M059J (cell line): ENCODE measurements at places on chromosomes 1 and 21. TPM values are rescaled to one million over a fixed set of nuclear protein-coding genes. Genes with fewer than 3 reads are reported as not detected.

DNA sequence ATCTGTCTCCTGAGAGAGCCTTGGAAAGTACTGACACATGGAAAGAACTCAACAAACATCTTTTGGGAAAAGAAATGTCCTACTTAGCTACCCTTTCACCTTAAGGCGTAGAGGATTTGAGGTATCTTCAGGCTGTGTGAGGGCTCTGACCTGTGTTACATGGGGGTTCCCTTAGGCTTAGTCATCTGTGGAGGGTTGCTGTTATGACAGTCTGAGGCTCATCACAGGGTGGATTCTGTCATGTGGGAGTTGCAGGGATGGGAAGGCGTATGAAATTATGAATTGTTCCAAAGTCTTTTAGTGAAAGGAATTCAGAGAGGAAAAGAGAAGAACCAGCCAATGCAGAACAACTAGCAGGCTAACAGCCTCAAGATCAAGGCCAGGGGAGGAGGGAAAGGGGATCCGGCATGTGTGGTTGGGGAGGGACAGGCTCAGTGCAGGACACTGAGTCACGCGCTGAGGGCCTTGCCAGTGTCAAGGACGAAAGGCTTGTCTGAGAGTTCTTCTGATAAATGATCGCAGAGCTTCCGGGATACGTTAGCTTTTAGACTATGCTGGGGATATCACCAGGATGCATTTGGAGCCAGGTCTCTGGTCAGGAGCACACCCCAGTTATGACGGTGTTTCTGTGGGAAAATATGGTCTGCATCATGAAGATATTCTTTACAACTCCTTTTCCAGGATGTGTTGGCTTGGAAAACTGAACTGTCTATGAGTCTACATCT lies 24.6 kb upstream of the PLA2G2C start:
- DNase-seq: no peak

DNA sequence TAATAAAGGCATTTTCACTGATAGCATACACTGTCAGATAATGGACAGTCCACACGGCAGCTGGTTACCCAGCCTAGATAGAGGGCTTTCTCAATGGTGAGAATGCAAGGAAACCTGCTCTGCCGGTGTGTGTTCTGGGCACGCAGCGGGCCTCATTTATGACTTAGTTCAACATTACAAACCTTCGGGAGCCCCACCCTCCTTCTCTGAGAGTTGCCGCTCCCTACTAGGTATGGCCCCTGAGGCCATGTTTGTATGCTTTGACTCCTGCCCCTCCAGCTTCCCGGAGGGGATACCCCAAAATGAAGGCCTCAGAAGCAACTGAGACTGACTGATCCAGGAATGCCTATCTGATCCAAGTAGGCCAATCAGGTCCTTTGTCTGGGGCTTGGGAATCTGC lies 17.2 kb upstream of the FABP3 start:
- DNase-seq: no peak

The PODN gene
- not detected in 2 replicates for total RNA-seq

The OR2L5 gene
- not detected in 2 replicates for total RNA-seq

DNA sequence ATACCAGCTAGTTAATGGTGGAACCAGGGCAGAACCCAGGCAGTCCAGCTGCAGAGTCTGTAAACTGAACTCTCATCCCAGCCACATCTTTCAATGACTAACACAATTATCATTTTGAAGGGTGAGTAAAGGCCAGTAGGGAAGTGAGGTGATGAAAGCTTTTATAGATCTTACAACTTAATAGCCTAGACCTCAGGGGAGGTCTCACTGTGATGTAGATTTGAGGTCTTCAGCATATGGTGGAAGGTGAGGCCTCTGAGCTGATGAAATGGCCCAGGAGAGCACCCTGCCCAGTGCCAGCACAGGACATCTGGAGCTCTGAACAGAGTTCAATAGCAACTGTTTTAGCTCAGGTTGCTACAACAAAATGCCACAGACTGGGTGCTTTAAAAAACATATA lies 44.8 kb upstream of the POU2F1 start:
- DNase-seq: peak; percentile 77

DNA sequence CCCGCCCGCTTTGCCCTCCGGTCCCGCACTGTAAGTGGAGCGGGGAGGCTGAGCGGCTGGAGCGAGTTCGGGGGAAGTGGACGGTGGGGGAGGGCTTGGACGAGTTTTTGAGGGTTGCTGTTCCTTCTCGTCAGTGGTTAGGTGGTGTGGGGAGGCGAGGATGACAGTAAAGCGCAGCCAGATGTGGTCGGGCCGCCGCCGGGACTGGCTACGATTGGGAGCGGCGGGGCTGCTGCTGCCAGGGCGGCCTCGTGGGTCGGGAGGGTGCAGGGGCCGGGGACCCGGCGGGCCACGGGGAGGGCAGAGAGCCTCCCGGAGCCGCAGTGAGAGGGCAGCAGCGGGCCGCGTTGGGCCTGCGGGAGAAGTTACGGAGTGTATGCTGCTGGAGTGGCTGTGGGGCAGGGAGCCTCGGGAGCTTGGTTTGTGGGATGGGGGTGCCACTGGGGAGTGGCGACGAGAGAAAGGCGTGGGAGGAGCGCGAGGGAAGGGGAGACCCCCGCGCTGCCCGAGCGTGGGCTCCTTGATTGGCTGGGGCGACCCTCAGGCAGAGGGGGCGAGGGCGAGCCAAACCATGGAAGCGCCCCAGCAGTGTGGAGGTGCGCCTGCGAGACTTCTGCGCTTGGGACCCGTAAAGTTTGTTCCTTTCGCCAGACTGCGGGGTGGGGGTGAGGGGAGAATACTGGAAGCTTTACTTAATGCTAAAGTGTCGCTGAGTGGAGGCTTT lies 2.1 kb downstream of the ADGRL2 start:
- DNase-seq: peak; percentile 17

DNA sequence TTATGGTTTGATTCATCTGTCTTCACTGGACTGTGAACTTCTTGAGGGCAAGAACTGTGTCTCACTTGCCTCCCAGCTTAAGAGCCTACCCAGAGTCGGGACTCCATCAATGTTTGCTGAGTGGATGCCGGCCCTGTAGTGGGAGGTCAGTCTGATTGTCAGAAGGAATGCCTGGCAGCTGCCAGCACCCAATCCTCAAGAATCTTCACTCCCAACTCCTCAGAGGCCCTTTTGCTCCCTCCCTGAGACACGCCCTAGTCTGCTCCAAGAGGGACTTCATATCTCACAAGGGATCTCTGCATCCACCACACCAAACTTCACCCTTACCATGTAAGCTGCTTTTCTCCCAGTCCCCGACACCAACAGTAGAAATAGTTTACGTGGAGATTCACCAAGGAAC lies 15.2 kb upstream of the KDM4A start:
- DNase-seq: no peak

The INSRR gene
- total RNA-seq: not detected in 2 replicates

The NMNAT2 gene
- total RNA-seq: 8.2 and 25.2 TPM in 2 replicates

The ARMH1 gene
- total RNA-seq: 0.37 and 2.8 TPM in 2 replicates

The BTF3L4 gene
- 95.2 and 130 TPM in 2 replicates for total RNA-seq

The GSTM1 gene
- total RNA-seq: not detected in 2 replicates

- DNase-seq: no peak
Measured at GRCh38 chr1:30038134-30039025, 685.0 kb downstream of the MATN1 start.

DNA sequence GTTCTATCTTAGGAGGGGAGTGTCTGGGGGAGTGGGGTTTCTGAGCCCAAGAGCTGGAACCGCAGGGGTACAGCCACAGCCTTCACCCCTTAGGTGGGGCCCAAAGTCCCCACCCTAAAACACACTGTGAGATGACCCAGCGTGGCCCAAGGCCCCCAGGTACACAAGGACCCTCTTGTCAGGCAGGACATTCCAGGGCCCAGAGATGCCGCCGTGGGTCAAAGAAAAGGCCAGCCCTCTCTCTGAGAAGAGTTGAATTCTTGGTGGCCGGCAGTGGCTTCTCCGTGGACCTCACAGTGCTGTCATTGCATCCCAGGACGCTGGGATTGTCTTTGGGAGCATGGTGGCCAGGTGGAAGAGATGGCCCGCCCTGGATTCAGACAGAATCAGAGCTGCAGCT lies 176.3 kb upstream of the C1orf174 start:
- no peak for DNase-seq

DNA sequence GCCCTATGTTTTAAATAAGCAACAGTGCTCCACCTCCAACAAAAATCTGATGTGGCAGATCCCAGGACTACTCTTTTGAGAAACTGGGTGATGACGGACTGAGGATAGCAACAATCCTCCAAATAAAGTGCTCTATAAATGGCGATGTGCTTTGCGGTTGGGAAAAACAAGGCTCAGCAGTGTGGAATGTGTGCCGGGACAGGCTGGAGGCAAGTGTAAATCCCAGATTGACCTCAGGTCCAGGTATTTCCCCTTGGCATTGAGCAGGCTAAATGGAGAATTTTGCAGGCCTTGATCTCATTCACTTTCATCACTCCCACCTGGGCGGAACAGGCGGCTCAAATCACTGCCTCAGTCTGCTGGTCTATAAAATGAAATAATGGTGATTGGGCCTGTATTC lies 35.1 kb downstream of the LRRC42 start:
- no peak for DNase-seq

DNA sequence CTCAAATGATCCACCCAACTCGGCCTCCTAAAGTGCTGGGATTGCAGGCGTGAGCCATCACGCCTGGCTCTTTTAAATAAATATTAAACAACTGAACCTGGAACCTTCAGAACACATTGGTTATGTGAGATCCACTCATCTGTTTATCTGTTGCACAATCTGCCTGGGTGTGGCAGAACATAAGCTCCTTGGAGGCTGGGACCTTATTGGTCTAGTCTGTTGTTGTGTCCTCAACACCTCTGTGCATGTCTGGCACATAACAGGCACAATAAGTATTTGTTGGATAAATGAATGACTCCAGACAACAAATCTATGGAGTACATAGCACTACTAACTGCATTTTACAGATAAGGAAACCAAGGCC lies 4.1 kb upstream of the NBL1 start:
- DNase-seq: peak; percentile 19

DNA sequence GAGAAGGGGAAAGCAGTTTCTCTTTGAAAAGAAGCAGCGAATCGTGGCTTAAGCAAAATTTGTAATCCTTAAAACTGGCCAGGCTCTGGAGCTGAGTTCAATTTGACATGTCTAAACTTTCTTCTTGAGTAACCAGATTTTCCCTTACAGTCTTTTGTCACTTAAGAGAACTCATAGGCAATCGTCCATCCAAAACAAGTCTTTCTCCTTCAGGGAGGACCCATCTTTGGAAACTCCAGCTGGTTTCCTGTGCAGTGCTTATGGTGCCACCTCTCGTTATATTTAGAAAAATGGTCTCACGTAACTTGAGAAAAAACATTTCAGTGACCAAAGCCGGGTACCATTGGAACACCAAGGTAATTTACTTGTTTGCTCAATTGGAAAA lies 1.8 kb upstream of the PTTG1IP start:
- peak; percentile 82 for DNase-seq

The AQP10 gene
- not detected in 2 replicates for total RNA-seq

The GBP1 gene
- total RNA-seq: 135 and 181 TPM in 2 replicates

DNA sequence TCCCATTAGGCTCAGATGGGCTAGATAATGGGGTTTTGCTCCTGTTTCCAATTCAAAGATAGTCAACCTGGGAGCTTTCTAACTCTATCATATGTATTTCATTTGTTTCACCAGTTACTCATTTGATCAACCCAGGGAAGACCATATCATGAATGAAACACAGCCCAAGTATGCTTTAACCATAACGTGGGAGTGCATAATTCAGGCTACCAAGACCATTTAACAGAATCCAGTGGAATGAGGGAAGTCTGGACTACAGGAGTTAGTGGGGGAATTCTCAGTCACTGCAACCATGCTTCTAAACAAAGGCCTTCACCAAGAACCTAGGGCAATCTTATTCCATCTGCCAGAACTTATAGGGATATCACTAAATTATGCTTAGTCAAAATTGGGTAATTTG lies 15.0 kb upstream of the SLC16A1 start:
- DNase-seq: no peak

The RGS1 gene
- total RNA-seq: not detected in 2 replicates

DNA sequence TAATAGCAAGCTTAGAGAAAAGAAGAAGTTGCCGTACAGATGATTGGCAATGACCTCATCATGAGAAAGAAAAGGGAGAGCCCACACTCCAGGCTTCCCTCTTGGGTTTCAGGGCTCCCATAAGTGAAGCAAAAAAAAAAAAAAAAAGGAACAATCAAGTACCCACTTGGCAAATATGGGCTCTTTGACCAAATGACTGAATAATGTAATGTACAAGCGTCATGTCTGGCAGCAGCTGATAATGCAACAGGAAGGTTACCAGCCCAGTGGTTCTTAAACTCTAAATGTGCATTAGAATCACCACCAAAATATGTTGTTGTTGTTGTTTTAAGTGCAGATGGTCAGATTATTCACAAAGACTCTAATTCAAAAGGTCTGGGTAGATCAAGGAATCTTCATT lies 13.5 kb downstream of the TNFSF4 start:
- DNase-seq: peak; percentile 75

The RIPPLY3 gene
- 0.62 and 0.64 TPM in 2 replicates for total RNA-seq

The SRGAP2B gene
- 21.7 and 45.0 TPM in 2 replicates for total RNA-seq

- DNase-seq: no peak
Measured at GRCh38 chr1:208420696-208421095, 176.5 kb upstream of the PLXNA2 start.

The DCLRE1B gene
- 16.9 and 19.2 TPM in 2 replicates for total RNA-seq

The TBX19 gene
- total RNA-seq: 0.54 and 1.1 TPM in 2 replicates

GRCh38 chr1:21293537-21294265 lies 3.4 kb upstream of the ECE1 start:
- DNase-seq: no peak

The SAMD13 gene
- 0.20 and 2.3 TPM in 2 replicates for total RNA-seq

DNA sequence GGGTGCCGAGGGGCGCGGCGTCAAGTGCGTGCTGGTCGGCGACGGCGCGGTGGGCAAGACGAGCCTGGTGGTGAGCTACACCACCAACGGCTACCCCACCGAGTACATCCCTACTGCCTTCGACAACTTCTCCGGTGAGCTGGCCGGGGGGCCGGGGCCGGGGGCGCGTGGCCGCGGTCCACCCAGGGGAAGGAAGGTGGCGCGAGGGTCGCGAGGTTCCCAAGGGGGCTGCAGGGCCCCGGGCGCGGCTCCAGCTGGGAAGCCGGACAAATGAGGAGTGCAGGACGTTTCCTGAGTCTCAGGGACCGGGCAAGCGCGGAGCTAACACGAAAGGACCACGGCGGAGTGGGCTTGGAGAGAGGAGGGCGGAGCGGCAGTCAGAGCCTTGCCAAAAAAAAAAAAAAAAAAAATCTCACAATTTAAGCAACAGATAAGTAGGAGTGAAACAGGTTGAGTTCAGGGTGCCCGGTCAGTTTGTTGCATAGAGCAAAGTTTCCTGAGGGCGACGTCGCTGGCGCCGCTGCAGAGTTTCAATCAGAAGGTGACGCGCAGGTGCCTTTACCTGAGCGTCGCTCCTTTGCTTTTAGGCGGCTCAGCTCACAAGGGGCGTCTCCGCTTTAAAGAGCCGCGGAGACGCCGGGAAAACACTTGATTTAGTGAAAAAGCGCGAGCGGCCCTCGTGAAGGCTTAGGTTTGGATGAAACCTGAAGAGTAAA lies 750 bp downstream of the RHOU start:
- no peak for DNase-seq

- DNase-seq: peak; percentile 43
Measured at GRCh38 chr1:228691926-228692325, 43.4 kb upstream of the RHOU start.

The ZCCHC17 gene
- total RNA-seq: 65.7 and 75.2 TPM in 2 replicates

DNA sequence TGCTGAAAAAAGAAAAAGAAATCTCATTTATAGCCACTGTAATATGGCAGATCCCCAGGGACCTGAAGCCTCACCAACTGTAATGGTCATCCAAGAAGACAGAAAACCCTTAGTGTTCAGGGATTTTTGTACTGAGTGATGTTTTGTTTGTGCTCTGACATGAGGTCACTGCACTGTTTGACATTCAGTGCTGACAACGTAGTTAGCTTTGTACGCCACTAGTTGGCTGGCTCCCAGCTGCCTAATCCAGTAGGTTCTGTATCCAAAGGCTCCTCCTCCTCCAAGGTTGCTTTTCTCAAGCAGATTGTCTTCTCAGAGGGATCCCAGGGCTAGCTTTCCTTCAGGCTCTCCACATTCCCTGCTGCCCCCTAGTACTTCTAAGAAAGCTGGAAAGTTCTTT lies 9.5 kb upstream of the YRDC start:
- DNase-seq: no peak

The DMRTA2 gene
- 0.32 and 1.4 TPM in 2 replicates for total RNA-seq
